HS-27A (cell line): ENCODE measurements at places on chromosomes 2 and 18.

DNA sequence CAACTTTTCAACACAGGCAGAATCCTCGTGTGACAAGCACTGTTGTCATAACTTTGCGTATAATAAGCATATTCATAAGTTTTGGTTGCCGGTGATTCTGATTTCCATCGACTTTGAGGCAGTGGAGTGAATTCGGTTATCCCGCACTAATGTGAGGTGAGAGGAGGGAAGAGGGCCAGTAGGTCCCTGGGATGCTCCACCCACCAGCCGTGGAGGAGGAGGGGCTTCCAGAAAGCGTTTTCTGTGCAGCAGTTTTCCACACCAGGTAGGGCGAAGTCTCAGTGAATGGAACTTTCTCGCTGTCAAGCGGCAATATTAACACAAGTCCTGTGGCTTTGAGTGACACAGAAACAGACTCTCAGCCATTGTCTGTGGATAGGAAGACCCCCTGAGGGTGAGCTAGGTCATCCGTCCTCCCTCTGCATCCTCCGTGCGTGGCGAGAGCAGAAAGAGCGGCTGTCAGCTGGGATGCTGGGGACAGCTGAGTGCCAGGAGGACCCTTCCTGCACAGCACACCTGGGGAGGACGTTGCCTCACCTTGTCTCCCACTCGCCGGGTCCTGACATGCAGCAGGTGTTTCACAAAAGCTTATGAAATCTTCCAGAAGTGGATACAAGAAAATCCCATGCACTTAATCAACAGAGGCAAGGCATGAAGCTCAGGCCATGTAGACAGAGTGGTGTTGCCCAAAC lies 67.5 kb downstream of the DCDC2C start:
- no peak for DNase-seq

GRCh38 chr2:12594590-12594989 lies 122.1 kb upstream of the TRIB2 start:
- DNase-seq: no peak

- no peak for DNase-seq
Observed at GRCh38 chr2:36469710-36470109, 114.1 kb downstream of the CRIM1 start.

DNA sequence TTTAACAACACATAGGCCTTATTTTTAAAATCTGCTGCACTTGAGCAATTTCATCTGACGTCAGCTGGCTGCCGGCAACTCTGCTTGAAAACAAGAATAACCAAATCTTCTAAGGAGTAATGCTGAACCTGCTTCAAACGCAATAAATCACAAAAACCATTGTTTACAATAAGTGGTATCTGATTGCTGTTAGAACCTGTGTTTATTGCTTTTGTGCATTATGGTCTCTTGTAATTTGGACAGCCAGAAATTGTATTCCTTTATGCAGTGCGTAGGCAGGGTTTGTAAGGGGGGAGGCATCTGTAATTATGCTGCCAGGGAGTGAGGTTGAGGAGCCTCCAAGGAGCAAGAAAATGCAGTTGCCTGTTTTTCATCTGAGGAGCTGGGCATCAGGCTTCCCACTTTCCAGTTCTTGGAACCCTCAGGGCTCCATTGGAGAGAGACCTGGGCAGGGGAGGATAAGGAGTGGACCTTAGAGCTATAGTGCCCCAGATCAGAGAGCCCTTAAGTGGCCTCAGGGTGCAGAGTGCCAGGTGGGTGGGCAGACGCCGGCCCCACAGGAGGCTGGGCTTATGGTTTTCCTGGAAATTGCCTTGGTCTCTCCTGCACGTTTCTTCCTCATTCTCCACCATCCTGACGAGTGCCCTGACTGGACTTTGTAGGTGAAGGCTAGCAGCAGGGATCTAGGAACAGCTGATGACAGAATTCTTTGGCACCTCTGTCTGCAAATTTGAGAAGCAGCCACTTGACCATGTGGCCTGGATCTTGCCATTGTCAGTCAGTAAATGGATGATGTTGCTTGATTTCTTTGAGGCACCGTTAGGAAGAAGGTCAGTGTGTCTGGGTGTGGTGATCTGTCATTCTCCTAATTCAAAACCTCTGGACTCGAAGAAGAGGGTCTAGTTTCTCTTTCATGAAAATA lies 129.2 kb downstream of the KLHL29 start:
- DNase-seq: no peak

DNA sequence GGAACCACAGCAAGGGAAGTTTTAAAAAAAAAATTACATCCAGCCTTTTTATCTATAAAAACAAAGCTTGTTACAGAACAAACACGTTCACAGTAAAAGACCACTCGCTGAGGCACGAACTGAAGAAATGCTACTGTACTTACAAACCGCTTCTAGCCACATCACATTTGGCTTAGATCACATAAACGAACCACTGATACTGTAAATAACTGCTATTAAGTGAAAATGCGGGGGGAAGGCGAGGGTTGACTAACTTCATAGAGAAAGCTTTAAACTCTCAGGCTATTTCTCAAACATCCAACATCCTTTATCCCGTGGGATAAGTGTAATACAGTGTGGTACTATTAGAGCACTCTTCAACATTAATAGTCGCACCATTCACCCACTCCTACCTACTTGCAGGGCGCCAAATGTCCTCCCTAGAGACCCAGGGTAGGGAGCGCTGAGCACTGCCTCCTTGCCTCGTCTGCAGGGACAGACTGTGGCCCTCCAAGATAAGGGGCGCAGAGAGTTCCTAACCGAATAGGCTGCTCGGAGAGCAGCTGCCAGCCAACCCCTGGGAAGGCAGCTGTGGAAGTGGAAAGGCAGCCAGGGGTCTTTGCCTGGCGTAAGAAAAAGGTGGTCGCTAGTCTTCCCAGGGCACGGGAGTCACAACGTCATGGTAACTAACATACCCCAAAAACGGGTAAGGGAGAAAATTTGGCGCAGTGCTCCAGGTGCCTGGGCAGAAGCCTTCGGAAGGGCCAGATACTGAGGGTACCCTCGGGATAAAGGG lies 854 bp downstream of the GPR155 start:
- DNase-seq: no peak

DNA sequence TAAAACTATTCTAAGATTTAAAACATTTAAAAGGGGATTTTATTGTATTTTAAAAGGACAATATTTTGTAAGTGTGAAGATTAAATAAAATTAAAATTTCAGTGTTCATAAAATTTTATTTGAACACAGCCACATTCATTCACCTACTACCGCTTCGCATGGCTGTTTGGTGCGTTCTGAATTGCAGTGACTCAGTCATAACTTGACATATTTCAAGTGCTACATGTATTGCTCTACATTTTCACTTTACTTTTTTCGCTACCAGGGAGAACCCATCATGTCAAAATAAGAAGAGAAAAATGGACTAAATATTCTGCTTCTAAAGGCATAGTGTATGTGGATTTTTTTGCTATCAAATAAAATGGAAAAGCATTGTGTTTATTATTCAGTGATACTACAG lies 8.7 kb downstream of the PTH2R start:
- DNase-seq: no peak

DNA sequence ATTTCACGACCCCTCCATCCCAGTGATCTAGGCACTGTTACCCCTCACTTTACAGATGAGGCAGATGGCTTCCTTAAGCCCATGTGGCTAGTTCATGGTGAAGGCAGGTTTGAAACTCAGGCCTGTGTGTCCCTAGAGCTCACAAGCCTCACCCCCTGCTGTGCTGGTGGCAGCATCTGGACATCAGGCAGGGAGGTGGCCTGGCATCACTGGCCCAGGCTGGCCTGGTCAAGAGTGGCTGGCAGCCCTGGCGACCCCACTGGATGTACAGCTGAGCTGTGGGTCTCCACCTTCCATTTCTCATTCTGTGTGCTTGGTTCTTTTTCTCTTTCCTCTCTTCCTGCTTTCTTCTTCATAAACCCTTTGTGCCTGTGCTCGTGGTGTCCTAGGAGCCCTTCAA lies 56.3 kb downstream of the BOLA3 start:
- DNase-seq: no peak

GRCh38 chr2:196718419-196719109 lies 79.0 kb downstream of the CCDC150 start:
- DNase-seq: no peak

- no peak for DNase-seq
Observed at GRCh38 chr2:47272031-47272864, 117.1 kb upstream of the STPG4 start.

DNA sequence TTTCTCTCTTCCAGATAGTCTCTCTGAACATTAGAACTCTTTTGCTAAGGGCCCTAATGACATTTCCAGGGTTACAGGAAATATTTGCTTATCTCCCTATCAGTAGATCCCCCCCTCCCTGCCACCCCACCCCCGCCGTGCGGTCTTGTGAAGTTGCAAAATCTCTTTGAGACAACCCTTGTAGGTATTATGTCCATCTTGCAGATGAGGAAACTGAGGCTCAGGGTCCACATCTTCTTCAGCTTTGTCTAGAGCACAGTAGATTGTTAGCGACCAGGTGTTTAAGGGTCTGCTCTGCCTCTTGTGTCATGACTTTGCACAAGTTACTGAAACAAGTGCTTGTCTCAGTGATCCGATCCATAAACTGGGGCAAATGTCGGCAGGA lies 65.8 kb upstream of the GATA6 start:
- no peak for DNase-seq

DNA sequence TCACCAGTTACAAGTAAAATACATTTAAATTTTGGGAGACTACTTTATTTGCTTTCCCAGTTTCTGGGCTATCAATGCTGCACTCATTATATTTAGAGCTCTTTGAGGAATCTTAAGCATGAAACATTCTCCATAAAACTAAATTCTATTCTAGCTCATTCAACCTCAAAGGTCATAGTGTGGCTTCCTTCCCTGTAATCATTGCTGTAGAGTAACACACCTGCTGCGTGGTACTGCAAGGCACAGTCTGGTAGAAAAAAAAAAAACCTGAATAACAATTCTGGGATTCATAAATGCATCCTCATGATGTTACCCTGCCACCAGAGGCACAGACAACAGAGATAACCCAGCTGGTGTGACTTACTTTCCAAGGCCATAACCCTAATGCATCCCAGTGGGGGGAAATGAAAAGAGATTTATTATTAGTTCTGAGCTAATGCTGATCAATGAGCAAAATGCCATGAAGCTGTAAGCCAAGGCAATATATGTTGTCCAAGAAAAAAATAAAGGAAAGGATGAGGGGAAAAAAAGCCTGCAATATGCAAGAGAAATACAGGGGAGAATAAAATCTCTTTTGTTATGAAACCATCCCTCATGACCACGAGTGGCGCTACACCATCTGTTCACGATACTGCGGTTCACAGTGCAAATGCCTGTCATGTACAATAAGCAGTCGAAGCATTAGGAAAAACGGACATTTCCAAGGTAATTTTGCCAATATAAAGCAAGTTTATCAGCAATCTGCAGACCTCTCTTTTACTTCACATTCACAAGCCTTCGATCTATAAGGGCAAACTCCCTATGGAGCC lies 1481.6 kb upstream of the PIK3C3 start:
- no peak for DNase-seq

GRCh38 chr2:38129481-38129880 lies 53.5 kb upstream of the CYP1B1 start:
- no peak for DNase-seq

GRCh38 chr2:204625135-204625534 lies 79.9 kb downstream of the PARD3B start:
- DNase-seq: peak; percentile 24

GRCh38 chr2:205051417-205051816 lies 506.1 kb downstream of the PARD3B start:
- no peak for DNase-seq

DNA sequence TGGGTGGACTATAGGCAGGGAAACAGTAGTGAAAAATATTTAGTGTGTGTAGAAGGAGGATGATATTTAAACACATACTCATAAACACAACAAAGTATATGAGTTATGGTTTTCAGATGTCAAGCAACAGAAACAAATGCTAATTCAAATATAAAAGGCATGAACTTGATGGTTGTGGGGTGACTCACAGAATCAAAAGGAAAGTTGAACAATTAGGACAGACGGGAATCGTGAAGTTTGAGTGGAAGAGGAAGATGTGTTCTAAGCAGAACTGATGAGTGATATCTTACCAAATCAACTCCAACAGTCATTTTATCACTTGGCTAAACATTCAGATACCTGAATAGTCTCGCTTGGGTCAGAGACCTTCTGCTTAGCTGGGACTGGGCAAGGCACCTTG lies 53.6 kb upstream of the ITGA6 start:
- peak; percentile 5 for DNase-seq

DNA sequence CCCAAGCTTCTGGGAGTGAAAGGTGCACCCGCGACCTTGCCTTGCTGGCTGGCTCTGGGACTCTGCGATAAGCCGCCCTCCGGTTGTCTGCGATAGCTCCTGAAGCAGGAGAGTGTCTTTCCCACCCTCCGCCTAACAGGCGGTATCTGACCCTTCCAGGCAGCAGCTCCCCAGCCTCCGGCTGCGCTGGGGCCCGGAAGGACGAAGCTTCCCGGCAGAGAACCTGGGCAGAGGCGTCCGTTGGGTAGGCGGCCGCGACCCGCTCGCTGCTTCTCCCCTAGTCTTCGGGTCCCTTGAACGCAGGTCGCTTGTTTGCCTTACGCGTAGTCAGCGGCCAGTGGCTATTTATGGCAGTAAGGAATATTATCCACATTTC lies 446 bp upstream of the RHBDD1 start:
- peak; percentile 20 for DNase-seq

DNA sequence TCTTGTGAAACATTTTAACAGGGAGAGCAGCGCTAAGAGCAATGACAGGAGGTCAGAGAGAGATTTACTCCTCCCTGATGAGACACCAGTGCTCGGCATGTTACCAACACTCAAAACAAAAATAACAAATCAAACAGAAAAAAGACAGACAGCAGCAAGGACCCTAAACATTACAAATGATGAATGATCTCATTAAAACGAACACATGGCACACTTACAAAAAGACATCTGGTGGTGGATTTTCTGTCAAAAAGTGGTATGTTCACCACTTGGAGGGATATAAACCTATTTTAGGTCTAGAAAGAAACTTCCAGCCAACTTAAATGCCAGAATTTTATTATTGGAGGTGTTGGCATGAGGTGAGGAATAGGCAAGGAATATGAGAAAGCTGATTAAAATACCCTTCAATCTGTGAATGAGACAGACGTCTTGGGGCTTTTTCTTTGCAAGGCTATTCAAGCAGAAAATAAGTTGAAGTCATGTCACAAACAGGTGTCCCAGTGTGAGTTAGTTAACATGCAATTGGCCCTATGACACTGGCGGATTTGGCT lies 112.8 kb downstream of the PRELID3A start:
- no peak for DNase-seq

DNA sequence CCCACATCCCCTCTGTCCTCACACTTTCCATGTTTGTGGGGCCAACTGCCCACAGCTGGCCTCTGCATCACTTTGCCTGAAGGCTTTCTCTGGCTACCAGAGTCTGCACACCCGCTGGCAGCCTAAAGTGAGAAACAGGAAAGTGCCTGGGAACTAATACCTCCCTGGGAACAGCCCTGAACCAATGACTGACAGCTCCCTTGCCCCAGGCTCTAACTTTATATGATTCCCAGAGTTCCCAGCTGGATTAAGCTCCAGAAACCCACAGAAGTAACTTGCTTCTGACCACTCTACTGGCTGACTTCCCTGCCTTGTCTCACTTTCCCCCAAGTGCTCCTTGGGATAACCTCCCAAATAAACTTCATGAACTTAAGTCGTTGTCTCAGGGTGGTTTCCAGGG lies 159.6 kb upstream of the LMAN1 start:
- DNase-seq: no peak

GRCh38 chr18:3500016-3500415 lies 50.0 kb downstream of the TGIF1 start:
- no peak for DNase-seq
